ENCODE measurements at places on chromosomes 7 and 10.

GRCh38 chr7:72444026-72444776 is 32.1 kb upstream of the CALN1 start:
- DNase-seq: no peak

GRCh38 chr7:110322796-110323195 is 768.1 kb upstream of the LRRN3 start:
- no peak for DNase-seq

DNA sequence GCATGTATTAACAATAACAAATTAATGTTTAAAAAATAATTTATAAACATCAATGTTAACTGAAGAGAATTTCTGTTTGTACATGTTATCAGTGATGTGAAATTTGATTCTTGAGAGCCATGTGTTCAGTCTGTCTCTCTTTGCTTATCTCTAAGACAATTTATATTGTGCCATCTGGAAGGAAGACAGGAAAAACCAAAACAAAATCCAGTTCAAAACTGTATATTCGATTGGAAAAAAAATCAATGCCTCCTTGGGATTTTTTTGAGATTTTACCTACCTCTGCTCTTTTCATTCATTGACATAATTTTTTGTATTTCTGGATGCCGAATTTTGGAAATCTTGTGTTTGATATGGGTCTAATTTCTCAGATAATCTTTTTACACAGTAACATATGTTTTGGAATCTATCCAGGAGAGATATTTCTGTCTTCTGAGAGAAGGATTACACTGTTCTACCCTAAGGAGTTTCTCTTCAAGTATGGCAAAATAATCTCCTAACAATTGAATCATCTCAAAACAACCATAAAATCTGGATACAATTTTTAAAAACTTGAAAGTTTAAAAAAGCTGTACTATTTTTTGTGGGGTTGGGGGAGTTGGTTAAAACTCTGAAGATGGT is 311.9 kb upstream of the GNAI1 start:
- no peak for DNase-seq

DNA sequence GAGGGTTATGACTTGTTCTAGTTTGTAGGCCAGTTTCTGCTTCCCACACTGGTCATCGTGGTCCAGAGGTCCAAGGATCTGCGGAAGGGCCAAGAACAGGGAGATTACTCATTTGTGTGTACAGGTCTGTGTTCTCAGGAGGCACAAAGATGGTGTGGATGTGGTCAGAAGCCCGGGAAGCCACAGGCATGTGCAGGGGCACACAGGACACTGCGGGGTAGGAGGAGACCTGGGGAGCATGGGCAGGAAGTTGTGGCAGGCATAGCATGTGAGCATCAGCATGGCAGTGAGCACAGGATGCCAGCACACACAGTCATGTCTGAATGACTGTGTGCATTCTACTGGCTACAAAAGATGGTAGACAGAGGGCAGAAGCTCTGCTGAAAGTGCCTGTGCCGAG is 445.8 kb downstream of the PLXNA4 start:
- peak; percentile 13 for DNase-seq

DNA sequence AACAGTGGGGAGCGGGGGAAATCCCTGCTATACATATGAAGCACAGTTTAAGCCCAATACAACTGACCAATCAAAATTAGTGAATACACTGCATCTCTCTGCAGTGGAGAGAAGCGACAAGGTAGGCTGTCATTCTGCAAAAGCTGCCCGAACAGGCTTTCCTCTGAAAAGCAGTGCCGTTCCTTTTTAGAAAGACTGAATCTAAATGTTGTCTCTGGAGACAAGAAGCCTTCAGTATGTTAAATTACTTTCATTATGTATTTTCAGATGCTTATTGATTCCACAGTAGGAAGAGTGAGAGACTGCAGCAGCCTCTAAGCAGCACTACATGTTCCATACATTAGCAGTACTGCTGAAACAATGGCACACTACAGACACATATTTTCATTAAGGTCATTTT is at the start of gene GPR22:
GPR22 (plus strand) TSS at position 129 of the 400 bp plus-strand sequence. CDS start 4,004 bp downstream, outside the sequence.
- DNase-seq: no peak

DNA sequence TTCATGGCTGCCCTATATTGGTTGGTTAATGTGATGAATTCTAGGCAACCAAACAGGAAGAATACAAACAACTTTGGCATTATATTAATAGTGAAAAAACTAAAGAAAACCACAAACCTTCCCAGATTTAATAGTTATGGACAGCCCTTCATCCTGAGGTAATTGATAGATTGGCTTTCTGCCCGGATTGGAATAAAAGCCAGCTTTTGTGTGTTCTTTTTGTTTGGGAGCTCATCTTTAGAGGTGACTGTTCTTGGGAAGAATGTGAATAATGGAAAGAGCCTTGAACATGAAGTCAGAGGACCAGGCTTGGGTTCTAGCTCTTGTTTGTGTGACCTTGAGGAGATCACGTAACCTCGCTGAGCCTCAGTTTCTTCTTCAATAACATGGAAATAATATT is 92.3 kb downstream of the VTI1A start:
- DNase-seq: no peak

DNA sequence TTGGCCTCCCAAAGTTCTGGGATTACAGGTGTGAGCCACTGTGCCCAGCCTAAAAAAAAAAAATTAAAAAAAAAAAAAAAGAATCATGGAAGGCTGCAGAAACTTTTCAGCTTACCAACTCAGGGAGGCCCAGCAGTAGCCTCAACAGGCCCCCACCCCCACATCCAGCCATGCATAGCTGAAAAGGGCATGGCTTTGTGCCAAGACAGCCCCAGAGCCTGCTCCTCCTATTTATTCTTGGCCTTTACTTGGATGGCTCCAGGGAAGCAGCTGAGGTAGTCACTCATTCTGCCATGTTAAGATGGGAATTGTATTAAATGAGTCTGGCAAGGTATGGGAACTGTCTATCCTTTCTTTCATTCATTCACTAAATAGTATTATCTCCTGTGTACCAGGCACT is 13.7 kb upstream of the CNNM2 start:
- DNase-seq: no peak

- DNase-seq: no peak
Observed at GRCh38 chr10:122464586-122464985, 3.2 kb downstream of the HTRA1 start.

GRCh38 chr7:885893-886625 is 9.7 kb downstream of the GET4 start:
- DNase-seq: no peak

DNA sequence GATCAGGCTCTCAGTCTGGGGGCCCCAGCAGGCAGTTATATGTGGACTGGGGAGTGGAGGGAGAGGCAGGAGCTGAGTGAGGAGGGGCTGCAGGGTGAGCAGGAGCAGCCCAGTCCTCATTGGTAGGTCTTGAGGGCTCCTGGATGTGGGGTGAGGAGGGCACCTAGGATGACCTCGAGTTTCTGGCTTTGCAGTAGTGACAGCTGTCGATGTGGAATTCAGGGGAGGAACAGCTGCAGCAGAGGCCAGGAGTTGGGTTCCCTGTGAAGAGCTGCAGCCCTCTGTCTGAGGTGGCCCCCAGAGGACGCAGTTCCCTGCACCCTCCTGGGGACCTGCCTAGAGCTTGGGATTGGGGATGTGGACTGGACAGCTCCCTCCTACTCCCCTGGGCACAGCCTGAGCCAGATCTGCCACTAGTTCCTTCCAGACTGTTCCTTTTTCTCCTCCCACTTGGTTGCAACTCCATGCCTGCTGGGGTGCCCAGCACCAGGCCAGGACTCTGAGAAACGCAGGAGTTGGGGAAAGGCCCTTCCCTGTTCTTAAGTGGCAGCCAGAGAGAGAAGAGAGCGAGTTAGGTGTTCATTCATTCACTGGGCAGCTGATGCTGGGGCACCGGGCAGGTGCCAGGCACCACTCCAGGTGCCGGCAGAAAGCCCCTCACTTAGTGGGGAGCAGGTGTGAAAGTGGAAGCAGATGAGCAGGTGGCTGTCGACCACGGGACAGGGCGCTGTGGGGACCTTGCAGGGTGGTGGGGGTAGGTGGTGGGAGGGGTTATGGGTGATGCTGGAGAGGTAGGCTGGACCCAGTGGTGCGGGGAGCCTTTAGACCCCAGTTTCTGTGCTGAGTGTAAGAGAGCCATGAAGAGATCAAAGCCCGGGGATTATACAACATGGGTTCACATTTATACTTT is 57.9 kb downstream of the PRF1 start:
- DNase-seq: no peak

- DNase-seq: no peak
Observed at GRCh38 chr10:49690698-49691356, 11.4 kb downstream of the C10orf53 start.

DNA sequence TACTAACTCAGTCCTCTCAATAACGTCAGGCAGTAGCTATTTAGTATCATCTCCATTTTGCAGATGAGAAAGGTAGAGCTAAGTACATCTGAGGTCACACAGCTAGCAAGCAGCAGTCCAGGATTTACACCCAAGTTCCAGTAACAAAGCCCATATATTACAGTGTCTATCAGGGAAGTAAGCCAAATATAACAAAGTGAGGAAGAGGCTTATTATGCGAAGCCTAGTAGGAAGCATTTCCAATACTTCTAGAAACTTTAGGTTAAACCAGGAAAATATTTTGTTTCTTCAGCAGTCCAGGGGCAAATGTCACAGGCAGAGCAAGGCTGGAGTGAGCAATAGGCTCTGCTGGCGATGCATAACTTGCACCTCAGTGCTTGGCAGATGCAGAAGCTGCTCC is 53.9 kb downstream of the NOC3L start:
- no peak for DNase-seq

- no peak for DNase-seq
Observed at GRCh38 chr7:32023376-32023775, 46.8 kb downstream of the PDE1C start.

DNA sequence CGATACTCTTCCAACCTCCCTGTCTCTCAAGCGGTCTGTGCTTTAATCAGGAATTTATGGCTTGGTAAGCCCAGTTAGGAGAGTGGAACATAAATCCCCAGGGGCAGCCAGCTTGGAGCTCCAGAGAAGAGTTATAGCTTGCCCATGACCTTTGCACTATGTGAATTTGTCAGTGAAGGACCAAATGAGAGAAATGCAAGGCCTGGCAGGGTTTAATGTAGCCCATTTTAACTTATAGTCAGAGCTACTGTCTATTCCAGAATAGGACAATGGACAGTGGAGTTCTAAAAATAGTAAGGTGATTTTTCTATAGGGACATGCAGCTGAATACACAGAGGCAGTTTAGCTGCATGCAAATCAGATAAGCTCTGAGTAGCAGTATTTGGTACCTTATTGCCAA is 142.6 kb upstream of the CAV2 start:
- no peak for DNase-seq

GRCh38 chr10:30752481-30752881 is 122.9 kb upstream of the LYZL2 start:
- DNase-seq: no peak

- DNase-seq: no peak
Observed at GRCh38 chr10:3704565-3705325, 80.3 kb downstream of the KLF6 start.

DNA sequence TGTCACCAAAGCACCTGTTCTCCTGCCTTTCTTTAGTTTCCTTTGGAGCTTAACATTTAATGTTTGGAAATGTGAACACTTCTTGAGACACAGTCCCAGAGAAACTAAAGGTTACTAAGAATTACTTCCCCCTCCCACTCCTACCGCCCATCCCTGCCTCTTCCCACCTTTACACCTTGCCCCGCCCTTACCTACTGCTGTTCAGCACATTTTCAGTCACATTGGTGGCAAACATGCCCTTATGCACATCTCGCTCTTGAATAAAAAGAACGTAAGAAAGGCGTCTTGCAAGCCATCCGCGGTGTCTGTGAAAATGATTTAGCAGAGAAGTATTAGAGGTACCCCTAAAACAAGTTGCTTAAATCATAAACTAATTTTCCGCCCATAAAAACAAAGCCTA is 8.2 kb downstream of the GPAM start:
- DNase-seq: no peak

DNA sequence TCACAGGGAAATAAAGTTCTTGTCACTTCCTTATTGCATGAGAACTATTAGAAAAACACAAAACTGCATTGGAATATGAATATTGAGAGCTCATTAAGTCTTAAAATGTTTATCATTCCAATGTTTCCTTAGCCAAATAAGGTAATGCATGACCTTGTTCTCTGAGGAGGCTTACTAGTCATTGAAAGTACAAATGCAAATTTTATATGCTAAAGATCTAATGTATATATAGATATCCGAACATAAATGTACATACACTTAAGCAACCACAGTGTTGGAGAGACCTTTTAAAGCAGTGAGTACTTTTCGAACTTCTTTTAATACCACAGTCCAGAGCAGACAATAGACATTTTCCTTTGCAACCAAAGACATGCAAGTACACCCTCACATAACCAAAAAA is 96.1 kb downstream of the RELN start:
- DNase-seq: no peak

DNA sequence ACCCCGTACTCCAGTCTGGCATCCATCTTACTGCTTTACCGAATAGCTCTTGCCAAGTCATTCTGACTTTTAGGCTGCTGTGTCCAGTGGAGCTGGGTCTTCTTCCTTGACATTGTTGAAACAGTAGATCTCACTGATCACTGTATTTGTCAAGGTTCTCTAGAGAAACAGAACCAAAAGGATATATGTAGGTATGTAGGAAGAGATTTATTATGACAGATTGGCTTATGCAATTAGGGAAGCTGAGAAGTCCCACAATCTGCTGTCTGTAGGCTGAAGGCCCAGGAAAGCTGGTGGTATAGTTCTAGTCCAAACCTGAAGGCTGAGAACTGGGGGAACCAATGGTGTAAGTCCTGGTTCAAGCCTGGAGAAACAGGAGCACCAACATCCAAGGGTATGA is 12.1 kb upstream of the PRRT4 start:
- DNase-seq: no peak

DNA sequence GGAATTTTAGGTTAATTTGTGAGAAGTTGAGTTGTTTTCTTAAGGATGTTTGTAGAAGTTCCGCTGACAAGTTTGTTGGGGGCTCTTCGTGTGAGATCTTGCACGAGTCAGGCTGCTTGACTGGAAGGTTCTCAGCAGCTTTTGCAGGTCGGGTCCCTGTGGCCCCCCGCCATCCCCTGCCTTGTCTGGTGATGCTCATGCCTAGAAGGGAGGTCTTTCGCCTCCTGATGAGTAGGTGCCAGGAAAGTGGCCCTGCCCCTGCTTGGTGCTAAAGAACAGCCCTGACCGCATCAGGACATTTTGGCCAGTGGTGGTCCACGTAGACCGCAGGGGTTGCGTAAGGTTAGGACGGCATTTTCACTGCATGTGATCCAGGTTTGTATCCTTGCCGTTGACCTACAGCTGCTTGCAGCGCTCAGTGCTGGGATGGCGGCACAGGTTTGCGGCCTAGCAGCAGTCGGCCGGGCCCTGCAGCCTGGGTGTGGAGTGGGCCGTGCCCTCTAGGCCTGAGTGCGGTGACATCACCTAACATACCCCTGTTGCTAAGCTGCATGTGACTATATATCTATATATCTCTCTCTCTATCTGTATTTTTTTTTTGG is 62.4 kb downstream of the DNAJB6 start:
- no peak for DNase-seq
